Activated CD8-positive, alpha-beta T cell treated with anti-CD3 and anti-CD28 coated beads for 36 hours (primary cell): ENCODE measurements at places on chromosomes 7 and 10.
A peak's percentile ranks its signal among the peaks of the same experiment; 100 is the strongest.

DNA sequence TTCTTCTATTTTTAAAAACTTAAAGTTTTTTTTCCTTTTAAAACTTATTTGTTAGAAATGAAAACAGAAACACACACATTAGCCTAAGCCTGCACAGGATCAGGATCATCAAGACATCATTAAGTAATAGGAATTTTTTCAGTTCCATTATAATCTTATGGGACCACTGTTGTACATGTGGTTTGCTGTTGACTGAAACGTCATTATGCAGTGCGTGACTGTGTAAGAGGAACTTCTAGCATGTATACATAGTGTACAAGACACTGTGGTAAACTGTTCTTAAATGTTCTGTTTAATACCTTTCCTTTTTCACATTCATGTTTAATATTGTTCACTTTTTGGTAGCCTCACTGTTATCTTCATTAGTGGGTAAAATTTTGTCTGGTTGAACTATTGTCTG is 12.1 kb downstream of the ENTPD7 start:
- no peak for DNase-seq

- peak; percentile 30 for DNase-seq
Observed at GRCh38 chr7:135251496-135252391, 18.1 kb downstream of the STRA8 start.

GRCh38 chr10:22554461-22555182 is 159.8 kb downstream of the PIP4K2A start:
- no peak for DNase-seq

GRCh38 chr10:29034592-29034991 is 254.3 kb upstream of the LYZL1 start:
- DNase-seq: no peak

DNA sequence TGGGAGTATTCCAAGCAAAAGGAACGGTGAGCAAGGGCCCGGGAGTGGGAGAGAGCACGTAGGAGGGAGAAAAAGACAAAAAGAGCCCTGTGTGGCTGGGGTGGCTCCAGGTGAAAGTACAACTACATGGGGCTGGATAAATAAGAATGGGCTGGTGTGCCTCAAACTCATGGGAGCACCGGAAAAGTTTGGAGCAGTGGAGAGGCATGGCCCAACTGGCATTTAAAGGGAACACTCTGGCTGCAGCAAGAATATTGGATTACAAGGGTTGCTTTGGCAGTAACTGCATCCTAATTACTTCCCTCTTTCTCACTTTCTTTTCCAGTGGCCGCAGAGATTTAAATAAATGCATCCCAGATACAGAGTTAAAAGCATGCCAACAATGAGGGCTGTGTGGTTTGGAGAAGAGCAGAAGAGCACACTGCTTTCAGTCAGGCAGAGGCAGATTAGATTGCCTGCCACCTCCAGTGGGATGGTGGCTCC is 39.1 kb upstream of the HERPUD2 start:
- no peak for DNase-seq

- DNase-seq: no peak
Observed at GRCh38 chr10:132570771-132571649, 33.4 kb downstream of the INPP5A start.

GRCh38 chr7:152600266-152600665 is 75.7 kb downstream of the XRCC2 start:
- no peak for DNase-seq

DNA sequence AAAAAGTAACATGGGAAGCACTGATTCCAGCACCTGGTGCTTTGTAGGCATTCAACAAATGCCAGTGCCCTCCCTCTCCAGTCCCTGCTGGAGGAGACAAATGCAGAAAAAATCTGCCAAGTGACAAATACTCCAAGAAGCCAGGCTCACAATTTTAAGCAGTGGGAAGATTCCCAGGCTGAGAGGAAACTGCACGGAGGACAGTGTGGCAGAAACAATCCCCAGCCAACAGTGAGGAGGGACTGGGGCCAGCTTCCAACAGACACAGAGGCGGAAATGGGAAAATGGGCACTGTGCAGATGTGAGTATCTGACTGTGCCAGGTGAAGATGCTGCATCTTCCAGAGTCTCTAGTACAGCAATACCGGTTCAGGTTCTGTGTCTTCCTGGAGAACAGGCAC is 106.3 kb downstream of the SLIT1 start:
- no peak for DNase-seq

DNA sequence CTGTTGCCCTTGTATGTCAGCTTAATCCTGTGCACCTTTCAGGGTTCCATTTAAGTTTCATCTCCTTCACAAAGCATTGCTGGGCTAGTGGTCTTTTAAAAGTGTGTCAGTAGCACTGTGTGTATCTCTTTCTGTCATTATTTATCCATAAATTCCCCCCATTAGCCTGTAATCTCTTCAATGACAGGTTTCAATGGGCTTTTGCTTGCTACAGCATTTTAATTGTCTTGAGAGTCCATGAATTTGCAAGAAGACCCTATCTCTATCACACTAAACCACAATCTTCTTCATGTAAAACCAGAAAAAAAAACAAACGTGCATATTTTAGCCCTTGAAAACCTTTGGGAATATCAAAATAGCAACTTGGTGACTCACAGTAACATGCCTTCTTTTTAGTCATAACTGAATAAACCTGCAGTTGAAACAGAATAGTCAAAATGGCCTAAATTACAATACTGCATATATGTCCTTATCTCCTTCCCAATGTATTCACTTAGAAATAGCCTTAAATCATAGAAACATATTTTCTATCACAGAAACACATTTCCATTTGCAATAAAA is 118.6 kb downstream of the PON1 start:
- no peak for DNase-seq

GRCh38 chr10:110977662-110978061 is 58.3 kb downstream of the SHOC2 start:
- DNase-seq: no peak

GRCh38 chr10:125343118-125343925 is 183.0 kb upstream of the CTBP2 start:
- DNase-seq: peak; percentile 9

- no peak for DNase-seq
Observed at GRCh38 chr7:30260246-30260768, 24.1 kb upstream of the ZNRF2 start.

DNA sequence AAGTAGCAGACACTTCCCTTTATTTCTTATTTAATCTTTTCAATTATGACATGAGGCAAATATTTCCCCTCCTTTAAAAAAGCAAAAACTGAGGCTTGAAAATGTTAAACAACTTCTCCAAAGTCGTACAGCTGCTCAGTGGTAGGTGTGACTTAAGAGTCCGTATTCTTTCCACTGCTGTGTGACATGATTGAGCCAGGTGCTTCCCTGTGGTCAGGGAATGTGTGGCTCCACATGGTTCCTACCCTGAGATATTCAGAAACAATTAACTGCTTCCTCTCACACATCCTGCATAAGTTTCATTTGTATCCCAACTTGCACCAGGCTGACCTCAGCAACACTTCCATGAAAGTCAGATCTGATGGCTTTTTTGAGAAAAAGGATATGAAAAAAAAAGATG is 13.6 kb downstream of the OPALIN start:
- no peak for DNase-seq

GRCh38 chr10:113610631-113611601 is 52.9 kb downstream of the NRAP start:
- no peak for DNase-seq

GRCh38 chr7:114630201-114630990 is 215.8 kb downstream of the FOXP2 start:
- DNase-seq: no peak

DNA sequence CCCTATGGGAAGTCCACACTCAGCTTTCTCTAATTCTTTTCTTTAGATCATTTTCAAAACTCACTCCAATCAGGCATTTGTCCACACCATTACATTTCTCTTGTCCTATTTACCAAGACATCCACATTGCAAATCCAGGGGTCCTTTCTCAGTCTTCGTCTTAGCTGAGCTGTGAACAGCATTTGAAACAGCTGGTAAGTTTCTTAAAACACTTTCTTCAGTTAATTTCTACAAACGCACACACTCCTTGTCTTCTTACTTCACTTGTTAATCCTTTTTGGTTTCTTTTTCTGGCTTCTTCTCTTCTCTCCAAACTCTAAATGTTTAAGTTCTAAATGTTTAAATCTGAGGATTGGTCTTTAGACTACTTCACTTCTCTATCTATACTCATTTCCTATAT is 769.3 kb downstream of the PHTF2 start:
- no peak for DNase-seq

- no peak for DNase-seq
Observed at GRCh38 chr7:114650491-114650890, 235.9 kb downstream of the FOXP2 start.

- DNase-seq: no peak
Observed at GRCh38 chr7:44280636-44280992, 44.8 kb downstream of the CAMK2B start.

GRCh38 chr7:156180451-156181229 is 368.4 kb upstream of the SHH start:
- no peak for DNase-seq

GRCh38 chr10:44865289-44865671 is 45.9 kb upstream of the TMEM72 start:
- DNase-seq: no peak

DNA sequence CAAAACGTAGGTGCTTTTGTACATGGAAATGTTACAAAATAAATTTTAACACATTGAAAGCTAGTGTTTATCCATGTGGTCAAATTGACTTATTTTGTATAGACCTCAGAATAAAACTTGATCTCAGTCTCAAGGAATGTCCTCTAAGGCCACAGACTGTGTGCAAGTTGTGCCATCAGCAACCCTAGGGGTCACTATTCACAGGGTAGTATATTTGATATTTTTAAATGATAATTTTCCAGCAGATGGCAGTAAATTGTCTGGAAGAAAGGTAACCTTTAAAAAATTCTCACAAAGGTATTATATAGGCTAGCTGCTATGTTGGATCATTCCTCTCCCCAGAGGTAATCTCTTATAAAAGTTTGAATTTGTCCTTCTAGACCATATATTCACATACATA is 12.9 kb upstream of the SNX10 start:
- peak; percentile 10 for DNase-seq

DNA sequence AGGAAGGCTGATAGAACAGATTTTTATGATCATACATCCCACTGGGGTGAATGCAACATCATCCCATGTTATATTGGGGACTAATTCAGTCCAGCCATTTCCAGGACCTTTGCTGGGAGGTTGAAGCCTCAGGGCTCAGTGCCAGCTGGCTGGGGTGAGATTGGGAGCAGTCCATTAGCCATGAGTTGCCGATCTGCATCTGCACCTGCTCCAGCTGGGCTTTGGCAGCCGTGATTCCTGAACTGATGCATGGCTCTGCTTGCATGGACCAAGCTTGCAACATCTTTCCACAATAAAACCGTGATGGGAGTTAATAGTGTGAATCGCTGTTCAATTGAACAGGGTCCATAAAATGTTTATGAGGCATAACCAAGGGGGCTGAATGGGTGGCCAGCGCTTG is 346.9 kb downstream of the TYW1 start:
- no peak for DNase-seq

DNA sequence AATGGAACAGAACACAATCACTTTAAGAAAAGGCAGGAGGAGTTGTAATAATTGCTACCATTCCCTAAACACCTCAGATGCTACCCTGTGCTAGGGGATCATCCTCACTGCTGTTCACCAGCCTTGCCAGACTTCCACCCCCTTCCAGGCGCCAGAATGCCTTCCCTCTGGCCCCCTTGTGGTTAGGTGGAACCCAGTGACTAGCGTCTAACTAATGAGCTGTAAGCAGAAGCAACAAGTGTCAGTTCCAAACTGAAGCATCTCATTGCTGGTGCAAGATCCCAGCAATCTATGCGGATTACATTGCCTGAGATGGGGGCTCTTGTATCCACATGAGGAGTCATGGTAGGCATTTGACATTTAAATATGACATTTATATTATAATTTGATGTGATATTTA is 86.6 kb downstream of the FRMD4A start:
- DNase-seq: no peak

DNA sequence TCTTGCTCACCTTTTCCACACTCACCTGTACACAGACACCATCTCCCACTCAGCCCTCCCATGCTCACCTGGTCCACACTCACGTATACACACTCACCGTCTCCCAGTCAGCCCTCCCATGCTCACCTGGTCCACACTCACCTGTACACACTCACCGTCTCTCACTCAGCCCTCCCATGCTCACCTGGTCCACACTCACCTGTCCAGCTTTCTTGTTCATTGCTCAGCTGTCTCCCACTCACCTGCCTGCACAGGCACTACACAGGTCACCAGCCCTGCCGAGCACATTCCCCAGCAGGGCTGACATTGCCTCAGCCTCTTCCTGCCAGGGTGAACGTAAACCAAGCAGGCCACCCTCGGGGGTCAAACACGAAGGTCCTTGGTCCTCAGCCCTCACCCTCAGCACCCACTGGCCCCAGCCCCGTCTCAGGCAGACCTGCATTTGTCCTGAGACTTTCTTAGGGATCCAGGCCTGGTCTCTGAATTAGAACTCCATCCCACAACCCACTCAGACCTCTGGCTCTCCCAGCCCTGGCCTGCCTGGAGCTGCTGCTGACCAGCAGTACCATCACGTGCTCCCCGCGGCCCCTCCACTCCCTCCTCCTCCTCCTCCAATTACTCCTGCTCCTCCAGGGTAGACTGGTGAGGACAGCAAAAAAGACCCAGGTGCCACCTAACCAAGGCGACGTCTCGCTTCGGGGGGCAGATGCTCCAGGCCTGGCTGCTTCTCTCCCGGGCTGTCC is 12.8 kb upstream of the DNAAF5 start:
- DNase-seq: no peak
